NCI-H1417 treated with DMSO at 0.1 percent for 48 hours (cell line): ENCODE measurements at places on chromosomes 11 and 22.

- DNase-seq, result peak; percentile 64
Measured at GRCh38 chr11:65553301-65554001, 4.7 kb downstream of the LTBP3 start.

- DNase-seq, result no peak
Measured at GRCh38 chr22:32080904-32081303, 37.8 kb downstream of the SLC5A1 start.

- DNase-seq, result no peak
Measured at GRCh38 chr11:75270896-75271418, 30.4 kb downstream of the TPBGL start.

GRCh38 chr22:37529652-37530345 is 10.6 kb upstream of the CARD10 start:
- DNase-seq, result no peak

GRCh38 chr11:121654259-121654842 is 201.6 kb upstream of the SORL1-AS1 start:
- DNase-seq, result no peak

DNA sequence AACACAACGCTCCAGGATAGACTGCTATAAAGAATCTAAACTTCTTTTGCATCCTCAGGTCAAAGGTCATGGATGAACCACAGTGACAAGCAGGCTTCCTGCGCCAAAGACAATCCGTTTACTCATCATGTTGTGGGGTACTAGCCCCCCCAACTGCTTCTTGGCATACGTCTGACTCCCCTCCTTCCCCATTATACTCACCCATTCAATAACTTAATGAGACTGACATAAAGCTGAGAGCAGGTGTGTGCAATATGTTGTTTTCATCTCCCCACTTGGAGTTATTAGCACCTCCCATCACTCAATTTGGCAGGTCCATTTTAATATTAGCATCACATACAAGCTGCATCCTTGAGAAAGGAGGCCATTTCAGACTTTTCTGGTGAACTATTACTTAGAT is 157.1 kb downstream of the CADM1 start:
- peak; percentile 62 for DNase-seq

GRCh38 chr22:44604991-44605390 is 97.0 kb upstream of the PRR5 start:
- DNase-seq, result no peak

DNA sequence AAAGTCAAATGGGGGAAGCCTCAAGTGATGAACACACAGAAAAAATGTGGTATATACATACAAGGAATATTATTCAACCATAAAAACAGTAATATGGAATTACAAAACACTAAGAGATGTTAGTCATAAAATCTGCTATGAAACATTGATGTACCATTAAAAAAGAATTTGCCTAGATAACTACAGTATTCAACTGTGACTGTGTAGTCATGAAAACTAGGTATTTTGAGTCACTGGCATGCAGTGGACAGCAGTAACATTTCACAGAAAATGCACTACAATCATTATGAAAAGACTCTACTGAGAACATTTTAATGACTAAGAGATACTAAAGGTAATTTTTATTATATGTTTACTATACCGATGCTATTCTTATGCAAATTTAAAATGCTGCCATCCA is 11.7 kb downstream of the ZNF195 start:
- DNase-seq, result no peak

DNA sequence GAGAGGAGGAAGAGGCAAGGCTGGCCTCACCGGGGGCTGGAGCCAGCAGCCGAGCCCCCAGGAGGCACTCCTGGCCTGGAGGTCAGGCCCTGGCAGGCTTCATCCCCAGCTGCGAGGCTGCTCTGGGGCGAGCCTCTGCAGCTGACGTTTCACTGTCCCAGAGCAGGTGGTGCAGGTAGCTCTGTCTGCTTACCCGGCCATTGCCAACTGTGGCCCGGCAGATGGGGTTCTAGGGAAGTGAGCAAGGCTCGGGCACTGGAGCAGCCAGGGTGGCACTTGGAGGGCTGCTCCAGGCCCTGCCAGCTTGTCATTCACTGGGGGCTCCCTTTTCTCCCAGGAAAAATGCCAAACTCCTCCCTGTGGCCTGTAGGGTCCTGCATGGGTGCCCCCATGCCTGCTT is 118.7 kb upstream of the ANO1 start:
- no peak for DNase-seq

GRCh38 chr22:35746248-35746647 is 28.6 kb downstream of the APOL5 start:
- no peak for DNase-seq

GRCh38 chr11:112455791-112456190 is 195.1 kb upstream of the PLET1 start:
- DNase-seq, result no peak

DNA sequence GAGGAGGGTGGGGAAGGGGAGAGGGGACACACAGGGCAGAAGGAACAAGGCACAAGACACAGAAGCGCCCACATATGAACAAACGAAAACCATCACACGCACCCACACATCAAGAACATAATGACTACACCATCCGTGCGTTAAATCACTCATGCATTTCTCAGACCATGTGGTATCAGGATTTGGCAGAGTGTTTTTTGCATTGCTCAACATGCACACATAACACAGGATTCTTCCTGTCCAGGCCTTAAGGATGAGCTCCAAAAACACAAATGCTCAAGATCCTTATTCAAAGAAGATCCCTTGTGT is 309.5 kb downstream of the CADM1 start:
- no peak for DNase-seq

DNA sequence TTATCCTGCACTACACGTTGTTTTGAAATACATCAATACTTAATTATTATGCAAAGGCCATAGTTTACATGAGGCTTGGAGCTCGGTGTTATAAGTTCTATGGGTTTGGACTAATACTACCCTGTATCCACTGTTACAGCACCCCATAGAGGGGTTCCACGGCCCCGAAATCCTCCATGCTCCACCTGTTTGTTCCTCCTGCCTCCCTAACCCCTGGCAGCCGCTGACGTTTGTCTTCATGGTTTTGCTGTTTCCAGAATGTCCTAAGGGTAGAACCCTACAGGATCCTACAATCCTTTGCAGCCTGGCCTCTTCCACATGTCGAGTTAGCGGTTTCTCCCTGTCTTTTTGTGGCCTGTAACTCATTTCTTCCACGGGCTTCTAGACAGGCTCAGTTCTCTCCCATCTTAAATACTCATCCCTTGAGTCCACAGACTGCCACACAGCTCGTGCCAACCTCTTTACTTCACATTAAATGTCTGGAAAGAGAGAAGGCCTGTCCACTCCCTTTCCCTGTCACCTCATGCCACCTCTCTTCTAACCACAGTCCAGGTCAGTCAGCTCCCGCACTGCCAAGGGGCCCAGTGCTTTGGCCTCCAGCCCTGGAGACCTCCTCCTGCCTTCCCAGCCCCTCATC is 42.4 kb upstream of the TH start:
- DNase-seq, result no peak

DNA sequence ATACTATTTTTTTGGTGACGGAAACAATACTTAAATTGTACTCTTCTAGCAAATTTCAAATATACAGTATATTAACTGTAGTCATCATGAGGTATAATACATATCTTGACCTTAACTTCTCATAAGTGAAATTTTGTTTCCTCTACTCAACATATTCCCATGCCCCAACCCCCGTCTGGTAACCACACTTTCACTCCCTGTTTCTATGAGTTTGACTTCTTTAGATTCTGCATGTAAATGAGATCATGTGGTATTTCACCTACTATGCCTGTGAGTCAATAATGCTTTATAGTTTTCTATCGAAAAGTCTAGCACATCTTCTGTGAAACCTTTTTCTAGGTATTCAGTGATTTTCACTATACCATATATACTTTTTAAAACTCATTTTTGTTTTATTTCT is 663.2 kb downstream of the CNTN5 start:
- no peak for DNase-seq
